ENCODE measurements at places on chromosomes 16 and 17. TPM values are rescaled to one million over a fixed set of nuclear protein-coding genes. Genes with fewer than 3 reads are reported as not detected.

The SOST gene
- total RNA-seq, result not detected

GRCh38 chr16:57555831-57556230 is 13.4 kb downstream of the ADGRG5 start:
- no peak for ATAC-seq

- ATAC-seq, result no peak
Observed at GRCh38 chr16:17072104-17072503, 398.7 kb downstream of the XYLT1 start.

DNA sequence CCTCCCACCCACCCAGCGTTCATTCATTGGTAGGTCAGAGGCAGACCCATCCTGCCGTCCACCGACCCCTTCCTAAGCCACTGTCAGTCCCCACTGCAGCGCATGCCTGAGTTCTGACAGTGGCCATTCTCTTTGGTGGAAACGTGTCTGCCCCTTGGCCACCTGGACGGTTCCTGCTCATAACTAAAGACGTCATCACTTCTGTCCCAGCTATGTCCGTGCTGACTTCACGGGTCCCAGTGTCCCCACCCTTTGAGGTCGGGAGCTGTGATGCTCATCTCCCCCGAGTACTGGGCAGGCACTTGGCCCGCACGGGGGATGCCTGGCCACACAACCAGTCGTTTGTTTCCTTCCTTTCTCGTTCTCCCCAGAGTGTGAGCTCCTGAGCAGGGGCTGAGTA is 267.1 kb downstream of the C16orf95 start:
- no peak for ATAC-seq

DNA sequence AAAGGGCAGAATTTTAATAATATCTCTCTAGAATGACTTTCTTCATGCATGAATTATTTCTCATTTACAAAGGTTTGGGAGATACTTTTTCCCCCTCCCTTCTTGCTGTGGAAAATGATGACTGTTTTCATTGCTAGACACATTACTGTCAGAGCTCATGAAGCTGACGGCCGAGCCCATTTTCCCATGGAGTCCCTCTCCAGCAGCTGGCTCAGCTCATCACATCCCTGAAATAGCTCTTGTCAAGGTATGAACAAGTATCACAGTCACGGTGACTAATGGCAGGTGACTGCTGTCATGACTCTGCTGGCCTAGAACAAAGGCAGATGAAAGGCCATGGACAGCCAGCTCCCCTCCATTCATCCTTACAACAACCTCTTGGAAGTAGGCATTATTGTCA is 208.1 kb downstream of the ABCC12 start:
- no peak for ATAC-seq
